NCI-H1930 (cell line): ENCODE measurements at places on chromosomes 3 and 15.

- DNase-seq: no peak
Observed at GRCh38 chr3:46187876-46188275, 20.2 kb downstream of the CCR1 start.

DNA sequence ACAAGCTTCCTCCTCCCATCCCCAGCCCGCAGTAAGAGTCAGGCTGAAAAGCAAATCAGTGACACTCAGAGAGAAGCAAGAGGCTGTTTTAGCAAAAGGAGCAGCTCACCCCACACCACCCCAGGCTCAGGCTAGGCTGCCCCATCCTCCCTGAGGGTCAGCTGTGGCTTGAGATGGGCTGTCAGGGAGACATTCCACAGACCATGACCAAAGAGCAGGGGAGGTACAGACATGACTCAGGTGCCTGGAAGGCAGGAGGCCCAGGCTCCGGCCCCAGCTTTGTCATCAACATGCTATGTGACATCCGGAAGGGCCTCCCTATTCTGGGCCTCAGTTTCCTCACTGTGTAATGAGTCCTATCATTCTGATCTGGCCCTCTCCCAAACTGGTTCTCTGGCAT is 24.7 kb downstream of the HCN4 start:
- no peak for DNase-seq

DNA sequence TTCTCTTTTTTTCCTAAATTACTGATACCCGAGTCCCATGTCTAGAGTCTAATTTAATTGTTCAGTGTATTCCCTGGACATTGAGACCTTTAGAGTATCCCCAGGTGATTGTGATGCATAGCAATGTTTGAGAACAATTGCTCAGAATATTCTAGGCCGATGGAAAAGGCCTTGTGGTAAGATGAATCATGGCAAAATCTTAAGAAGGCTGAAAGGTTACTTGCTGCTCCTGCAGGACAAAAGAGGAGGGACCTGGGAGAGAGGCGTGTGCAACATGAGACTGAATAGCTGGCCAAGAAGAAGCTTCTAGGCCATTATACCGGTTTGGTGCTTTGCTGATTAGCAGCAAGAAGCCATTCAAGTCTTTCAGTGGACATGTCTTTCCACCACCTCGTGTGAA is 256.6 kb downstream of the ROBO2 start:
- no peak for DNase-seq

DNA sequence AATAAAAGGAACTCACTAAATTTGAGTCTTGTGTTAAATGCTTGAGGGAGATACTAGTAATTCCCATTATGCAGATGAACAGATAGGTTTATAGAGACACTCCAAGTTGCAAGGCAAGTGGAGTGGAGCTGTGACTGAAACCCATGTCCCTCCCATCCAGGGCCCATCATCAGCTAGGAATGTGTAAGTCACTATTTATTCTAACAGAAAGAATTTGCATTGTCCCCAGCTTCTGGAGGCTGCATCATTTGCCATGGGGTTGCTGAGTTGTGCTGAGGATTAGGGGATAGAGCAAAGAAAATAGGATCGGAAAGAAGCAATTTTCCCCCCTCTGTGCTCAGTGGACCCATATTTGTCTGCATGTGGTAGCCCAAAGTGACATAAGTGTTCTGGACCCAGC is 197.4 kb upstream of the RGMA start:
- no peak for DNase-seq
